Jurkat, Clone E6-1 (cell line): ENCODE measurements at places on chromosomes 11 and 22.

GRCh38 chr11:15059132-15059915 is 14.1 kb upstream of the CALCB start:
- no peak for DNase-seq

DNA sequence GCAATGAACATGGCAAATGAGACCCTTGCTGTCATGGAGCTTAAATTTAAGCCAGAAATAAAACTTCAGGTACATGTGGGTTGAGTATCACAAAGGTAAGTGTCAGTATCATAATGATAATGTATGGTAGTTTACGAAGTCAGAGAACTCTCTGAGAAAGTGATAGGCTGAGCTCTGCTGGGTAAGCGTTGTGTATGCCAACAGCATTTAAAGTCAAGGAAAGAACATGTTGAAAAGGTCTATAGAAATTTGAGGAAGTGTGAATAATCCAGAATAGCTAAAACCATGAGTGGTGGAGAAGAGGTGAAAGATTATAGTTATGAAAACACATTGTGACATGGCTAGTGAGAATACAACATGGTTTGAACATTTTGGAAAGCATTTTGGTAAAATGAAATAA is 17.4 kb upstream of the CTSC start:
- no peak for DNase-seq

DNA sequence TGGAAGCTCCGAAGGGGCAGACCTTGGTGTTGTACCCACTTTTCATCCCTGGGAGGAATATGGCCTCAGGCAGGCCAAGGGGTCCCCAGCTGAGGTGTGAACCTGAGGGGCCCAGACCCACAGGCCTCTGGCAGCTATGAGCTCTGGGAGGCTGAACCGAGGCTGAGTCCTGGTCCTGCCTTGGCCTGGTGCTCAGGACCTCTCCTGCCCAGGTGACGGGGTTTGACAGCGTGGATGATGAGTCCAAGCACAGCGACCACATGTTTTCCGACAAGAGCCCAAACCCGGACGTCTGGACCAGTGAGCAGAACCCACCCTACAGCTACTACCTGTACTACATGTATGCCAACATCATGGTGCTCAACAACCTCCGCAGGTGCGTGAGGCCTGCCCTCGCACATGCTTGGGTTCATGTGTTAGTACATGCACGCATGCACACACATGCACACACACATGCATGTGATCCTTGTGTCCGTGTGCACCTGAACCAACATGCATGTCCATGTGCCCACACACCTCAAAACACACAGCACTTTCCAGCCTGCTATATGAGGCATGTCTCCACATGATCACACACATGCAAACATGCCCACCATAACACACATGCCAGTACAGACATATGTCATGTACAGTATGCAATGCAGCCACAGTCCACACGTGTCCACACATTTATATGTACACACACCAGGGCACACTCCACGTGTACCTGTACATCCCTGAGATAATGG is 40.9 kb downstream of the RNF141 start:
- DNase-seq = no peak

DNA sequence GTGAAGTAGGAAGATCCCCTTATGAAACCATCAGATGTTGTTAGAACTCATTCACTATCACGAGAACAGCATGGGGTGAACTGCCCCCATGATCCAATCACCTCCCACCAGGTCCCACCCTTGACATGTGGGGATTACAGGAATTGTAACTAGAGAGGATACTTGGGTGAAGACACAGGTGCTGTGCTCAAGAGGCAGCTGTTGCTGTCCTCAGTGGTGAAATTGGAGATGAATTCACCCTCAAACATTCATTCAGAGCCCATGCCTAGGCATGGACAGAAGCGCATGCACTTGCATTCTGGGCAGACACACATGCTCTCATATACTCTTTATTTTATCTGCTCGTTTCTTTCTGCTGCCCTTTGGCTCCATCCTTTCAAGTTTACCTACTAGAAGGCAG is 385.0 kb downstream of the INSC start:
- DNase-seq = no peak

DNA sequence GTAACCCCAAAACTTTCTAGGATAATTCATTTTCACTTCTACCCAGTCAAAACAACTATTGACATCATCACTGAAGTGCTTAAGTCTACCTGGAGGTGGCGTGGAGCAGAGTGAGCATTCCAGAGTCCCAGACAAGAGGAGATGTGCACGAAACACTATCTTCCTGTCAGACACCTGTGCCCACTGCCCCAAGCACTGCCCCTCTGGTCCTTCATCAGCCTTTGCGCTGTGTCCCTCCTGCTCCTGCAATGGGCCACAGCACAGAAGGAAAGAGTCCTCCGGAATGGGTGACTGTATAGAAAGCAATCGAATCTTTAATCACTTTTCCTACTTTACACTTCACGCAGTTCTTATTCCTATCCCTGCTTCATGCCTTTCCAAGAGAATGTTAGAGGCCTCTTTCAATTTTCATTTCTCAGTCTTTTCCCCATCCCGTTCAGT is 512 bp upstream of the GRIA4 start:
- DNase-seq = peak; percentile 17

DNA sequence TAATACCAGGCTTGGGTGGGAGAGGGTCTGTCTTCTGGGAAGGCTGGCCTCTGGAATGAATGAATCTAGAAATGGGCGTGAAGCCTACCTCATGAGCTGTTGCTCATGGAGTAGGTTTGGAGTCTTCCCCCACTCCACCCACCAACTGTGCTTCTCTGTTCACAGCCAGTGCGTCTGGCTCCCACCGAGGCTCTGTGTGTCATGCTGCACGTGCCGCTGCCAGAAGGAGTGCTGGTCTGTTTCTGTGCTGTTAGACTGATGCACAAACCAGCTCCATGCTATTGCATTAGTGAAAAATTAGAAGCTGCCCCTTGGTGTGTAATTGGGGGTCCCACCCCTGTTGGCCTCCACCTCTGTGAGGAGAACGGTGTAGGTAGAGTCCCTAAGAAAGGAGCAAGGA is 132.3 kb upstream of the PARVA start:
- no peak for DNase-seq
